CD4-positive, alpha-beta T cell treated with Interleukin-21 for 1 hour (primary cell): ENCODE measurements at places on chromosomes 1 and 21.

- no peak for DNase-seq
Observed at GRCh38 chr1:208595236-208595635, 351.1 kb upstream of the PLXNA2 start.

GRCh38 chr1:147849098-147849895, 53.3 kb upstream of the GJA8 start:
- no peak for DNase-seq

- no peak for DNase-seq
Observed at GRCh38 chr1:1426496-1427105, 5.5 kb upstream of the ANKRD65 start.

DNA sequence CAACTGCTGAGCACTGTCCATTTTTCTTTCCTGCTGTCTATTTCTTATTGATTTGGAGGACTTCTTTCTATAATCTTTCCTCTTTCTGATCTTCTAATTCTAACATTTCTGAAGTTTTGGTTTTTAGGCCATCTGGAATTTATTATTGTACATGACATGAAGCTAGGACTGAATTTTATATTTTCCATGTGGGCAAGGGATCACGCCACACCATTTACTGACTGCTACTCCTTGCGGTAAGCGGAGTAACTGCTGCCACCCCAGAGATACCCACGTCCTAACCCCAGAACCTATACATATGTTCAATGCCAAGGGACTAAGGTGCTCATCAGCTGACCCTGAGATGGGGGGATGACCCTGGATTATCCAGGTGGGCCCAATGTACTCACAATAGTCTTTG, 70.6 kb downstream of the NPHP4 start:
- no peak for DNase-seq

GRCh38 chr21:41196993-41197392, 29.0 kb downstream of the BACE2 start:
- DNase-seq, result no peak

DNA sequence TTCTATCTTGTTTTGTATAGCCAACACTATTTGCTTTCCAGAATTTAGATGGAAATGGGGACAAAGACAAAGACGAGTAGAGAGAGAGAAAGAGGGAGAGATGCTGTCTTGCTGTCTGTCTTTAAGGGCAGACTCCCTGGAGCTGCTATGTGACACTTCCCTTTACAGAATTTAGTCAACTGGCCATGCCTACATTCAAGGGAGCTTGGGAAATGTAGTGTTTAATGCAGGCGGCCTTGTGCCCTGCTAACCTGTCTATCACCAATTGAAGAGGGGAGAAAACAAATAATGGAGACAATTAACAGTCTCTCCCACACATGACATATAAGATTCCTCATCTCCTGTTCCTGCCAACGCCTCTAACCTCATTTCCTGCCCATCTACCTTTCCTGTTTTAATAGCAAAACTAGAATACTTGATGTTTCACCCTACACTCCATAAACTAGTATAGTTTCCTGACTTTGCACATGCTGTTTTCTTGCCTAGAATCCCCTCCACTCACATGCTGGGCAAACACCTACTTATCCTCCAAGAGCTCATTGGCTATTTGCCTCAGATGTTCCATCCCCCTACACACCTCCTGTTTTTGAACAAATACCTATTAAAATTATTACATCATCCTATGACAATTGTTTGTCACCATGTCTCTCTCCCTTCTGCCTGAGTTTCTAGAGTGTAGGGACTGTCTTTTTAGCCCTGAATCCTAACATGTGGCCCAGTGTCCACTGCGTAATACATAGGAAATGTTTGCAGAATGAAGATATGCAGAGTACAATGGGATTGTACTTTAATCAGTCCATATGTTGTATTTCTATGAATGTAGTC, 117.2 kb downstream of the SLC25A24 start:
- DNase-seq, result peak; percentile 22

DNA sequence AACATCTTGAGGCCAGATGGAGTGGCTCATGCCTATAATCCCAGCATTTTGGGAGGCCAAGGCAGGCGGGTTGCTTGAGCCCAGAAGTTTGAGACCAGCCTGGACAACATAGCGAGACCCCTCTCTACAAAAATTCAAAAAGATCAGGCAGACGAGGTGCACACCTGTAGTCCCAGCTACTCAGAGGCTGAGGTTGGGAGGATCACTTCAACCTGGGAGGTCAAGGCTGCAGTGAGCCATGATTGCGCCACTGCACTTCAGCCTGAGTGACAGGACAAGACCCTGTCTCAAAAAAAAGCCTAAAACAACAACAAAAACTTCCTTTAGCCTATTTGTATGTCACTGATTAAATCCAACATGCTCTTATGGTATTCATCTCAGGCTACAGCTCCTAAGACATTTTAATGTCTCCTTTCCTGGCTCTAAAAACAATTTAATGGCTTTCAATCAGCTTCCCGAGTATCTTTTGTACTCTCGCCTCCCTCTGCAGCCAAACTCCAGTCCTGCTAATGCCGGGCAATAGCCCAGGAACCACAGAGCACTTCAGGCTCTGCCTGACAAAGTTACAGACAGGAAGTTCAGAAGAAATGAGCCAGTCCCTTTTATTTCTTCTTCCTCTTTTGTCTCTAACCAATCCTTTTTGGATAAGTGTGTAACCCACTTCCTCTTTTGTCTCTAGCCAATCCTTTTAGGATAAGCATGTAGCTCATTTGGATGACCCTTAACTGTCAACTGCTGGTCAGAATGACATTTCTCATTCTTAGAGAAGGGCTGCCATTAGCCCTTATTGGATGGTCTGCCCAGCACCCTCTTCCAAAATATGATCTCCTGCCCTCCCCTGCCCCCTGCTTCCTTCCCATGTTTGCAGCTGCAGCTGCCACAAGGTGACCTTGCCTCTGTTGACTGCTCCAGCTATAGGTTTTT, 6.6 kb upstream of the DOP1B start:
- DNase-seq, result peak; percentile 19

DNA sequence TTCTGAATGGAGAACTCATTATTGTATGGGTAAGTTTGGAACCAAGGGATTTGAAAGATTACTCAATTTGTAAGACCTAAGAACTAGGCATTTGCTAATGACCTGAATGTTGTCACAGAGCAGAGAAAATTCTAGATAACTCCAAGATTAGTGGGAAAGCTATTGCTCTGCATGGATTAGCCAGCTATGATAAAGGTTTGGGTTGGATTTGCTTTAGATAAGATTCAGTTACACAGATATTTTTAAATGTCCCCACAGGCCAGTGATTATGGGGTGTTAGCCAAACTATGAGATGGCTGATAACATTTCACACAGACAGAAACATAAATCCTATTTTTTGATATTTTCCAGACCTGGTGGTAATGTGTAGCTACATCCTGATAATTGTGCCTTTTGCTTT, 88.2 kb downstream of the NTPCR start:
- DNase-seq, result no peak

GRCh38 chr1:48007047-48007446, 9.9 kb upstream of the TRABD2B start:
- DNase-seq, result no peak

GRCh38 chr1:172394141-172394751, 26.2 kb upstream of the C1orf105 start:
- peak; percentile 76 for DNase-seq
